ENCODE measurements at places on chromosomes 13 and 19.

GRCh38 chr19:3196064-3196932, 10.6 kb downstream of the NCLN start:
- no peak for DNase-seq

GRCh38 chr13:65293530-65294198, 1936.5 kb downstream of the PCDH9 start:
- DNase-seq, result no peak

GRCh38 chr13:99347335-99347878, 40.2 kb upstream of the GPR183 start:
- no peak for DNase-seq

- no peak for DNase-seq
Observed at GRCh38 chr13:45156565-45157361, 36.5 kb downstream of the GTF2F2 start.

- no peak for DNase-seq
Observed at GRCh38 chr13:113953561-113953960, 20.3 kb downstream of the C13orf46 start.

DNA sequence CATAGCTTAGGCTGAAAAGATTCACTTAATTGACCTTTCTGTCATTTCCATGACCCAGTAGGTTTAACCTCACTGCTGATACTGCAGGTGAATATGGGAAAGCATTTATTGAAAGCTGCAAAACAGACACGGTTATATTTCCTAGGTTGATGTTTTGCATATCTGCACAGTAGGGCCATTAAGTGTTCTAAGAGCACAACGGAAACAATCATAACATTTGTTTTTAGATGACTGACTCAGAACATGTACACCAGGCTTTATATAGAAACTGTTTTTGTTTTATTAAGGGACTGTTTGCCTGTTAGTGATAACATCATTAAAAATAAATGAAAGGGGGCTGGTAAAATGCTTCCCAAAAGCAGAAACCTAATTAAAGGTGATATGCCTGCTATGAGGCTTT, 367.8 kb downstream of the DACH1 start:
- DNase-seq, result no peak

GRCh38 chr19:30780456-30780855, 408.3 kb downstream of the ZNF536 start:
- DNase-seq, result no peak

DNA sequence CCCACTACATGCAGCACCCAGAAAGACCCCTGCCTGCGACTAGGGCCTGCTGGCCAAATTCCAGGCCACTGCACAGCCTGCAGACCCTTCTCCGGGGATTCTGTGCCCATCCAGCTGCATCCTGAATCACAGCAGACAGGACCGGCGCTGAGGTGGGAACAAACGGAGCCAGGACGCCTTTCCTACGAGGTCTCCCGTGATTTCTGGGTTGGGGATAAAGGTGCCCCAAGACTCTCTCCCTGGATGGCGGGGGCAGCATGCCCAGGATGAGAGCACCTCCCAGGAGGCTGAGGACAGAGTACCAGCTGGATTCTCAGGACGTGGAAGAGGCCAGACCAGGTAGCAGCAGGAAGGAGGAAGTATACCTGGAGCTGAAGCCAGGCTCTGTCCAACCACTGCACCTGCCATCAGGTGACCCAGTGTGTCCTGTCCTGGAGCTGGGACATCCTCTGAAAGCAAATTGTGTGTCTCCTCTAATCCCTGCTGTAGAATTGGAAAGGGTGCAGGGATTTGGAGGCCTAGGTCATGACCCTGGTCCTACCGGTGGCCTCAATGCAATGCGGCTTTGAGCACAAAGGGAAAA, 3.4 kb upstream of the FUT5 start:
- DNase-seq, result no peak

- no peak for DNase-seq
Observed at GRCh38 chr13:49308097-49308875, 60.6 kb downstream of the CDADC1 start.

- DNase-seq, result no peak
Observed at GRCh38 chr13:114118086-114118485, 14.3 kb downstream of the RASA3 start.

- DNase-seq, result no peak
Observed at GRCh38 chr13:29917650-29918049, 67.2 kb upstream of the UBL3 start.

- DNase-seq, result no peak
Observed at GRCh38 chr13:70162141-70162540, 53.9 kb upstream of the KLHL1 start.

- DNase-seq, result no peak
Observed at GRCh38 chr13:39170711-39171110, 132.5 kb downstream of the NHLRC3 start.

Data from activated CD4-positive, alpha-beta T cell treated with anti-CD3 and anti-CD28 coated beads for 24 hours (primary cell).